ENCODE measurements at places on chromosomes 4 and X. TPM values are rescaled to one million over a fixed set of nuclear protein-coding genes. Genes with fewer than 3 reads are reported as not detected.

DNA sequence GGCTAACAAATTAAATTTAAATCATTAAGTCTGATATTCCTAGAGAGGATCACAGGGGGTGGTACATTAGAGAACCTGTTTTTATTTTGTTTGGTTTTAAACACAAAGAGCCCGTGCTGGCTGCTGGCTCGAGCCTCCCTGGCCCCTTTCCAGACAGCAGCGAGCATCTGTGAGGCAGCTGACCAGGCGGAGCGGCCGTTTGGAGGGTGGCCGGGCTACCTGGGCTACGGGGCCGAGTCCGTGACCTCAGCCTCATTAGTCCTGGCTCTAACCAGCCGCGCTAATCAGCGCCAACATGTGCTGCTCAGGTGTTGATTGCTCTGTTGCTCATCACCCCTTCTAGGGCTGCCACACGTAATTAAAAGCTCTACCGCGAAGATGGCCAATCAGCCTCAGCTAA is 35.3 kb downstream of the DCTD start:
- no peak for DNase-seq

DNA sequence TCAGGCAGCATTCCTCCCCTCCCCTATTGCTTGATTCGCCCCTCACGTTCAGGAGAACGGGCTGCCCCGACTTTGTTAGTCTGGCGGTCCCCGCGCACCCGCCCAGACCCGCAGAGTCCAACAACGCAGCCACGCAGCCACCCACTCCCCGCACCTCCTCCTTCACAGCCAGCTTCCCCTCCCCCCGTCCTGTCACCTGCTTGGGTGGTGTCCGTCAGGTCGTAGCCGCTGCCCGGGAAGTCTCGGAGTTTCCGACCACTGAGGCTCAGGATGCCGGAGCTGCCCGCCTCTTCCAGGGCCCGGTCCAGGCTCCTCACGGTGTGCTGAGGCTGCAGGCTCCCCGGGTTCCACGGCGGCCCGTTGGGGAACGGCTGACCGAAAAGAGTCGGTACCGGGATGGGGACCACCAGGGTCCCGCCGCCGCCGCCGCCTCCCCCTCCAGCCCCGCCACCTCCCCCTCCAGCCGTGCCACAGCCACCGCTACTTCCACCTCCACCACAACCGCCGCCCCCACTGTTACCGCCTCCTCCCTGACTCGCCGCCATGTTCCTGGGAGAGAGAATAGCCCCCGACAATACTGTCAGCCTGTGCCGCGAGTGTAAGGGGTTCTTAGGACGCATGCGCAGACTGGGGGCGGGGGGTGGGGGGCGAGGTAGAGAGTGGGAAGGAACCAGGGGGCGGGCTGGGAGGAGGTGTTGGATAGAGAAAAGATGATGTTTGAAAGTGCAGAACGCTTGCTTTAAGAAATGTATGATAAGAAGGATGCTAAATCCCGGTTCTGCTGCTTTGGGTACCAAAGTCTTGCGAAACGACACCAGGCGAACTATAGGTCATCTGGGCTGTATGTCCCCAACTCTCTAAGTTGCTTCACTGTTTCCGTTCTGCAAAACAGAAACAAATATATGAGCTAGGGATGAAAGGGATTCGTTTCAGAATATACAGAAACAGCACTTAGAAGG is at the start of gene LRCH2:
Gene LRCH2 (minus strand): TSS at position 600 of the 959 bp plus-strand sequence. CDS start 55 bp downstream, at position 545.
- no peak for DNase-seq

- no peak for DNase-seq
Measured at GRCh38 chr4:180557348-180557747, 1685.9 kb upstream of the TENM3 start.

XG gene
- 0.39 TPM for total RNA-seq
